Activated CD8-positive, alpha-beta memory T cell treated with anti-CD3 and anti-CD28 coated beads for 1 hour (primary cell): ENCODE measurements at places on chromosomes 3 and 15.

- no peak for DNase-seq
These were observed 192.5 kb downstream of the P3H2 start for GRCh38 chr3:189927975-189928895.

DNA sequence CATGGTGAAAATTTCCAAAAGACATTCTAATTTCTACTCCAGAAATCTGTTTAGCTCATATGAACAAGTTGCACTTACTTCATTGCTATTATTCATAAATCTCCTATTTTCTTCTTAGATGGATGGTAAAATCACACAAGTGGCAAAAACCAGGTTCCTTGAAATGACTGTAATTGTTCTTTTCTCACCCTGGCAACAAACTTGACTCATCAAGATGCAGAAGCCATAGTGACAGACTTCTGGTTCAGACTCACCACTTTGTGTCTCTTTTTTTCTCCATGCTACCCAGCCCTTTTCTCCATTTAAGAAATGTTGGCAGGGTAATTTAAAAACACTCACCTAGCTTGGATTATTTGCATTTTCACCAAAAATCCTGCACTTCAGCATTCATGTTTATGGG, 82.1 kb downstream of the LRRC28 start:
- DNase-seq, result no peak

GRCh38 chr3:39148435-39149058, 4.8 kb downstream of the CSRNP1 start:
- DNase-seq, result no peak

- no peak for DNase-seq
These were observed 271.5 kb upstream of the TBL1XR1 start for GRCh38 chr3:177468816-177469215.

- no peak for DNase-seq
These were observed 46.8 kb upstream of the DPPA4 start for GRCh38 chr3:109384164-109384563.

GRCh38 chr15:74053517-74053916, 28.8 kb downstream of the GOLGA6A start:
- no peak for DNase-seq

DNA sequence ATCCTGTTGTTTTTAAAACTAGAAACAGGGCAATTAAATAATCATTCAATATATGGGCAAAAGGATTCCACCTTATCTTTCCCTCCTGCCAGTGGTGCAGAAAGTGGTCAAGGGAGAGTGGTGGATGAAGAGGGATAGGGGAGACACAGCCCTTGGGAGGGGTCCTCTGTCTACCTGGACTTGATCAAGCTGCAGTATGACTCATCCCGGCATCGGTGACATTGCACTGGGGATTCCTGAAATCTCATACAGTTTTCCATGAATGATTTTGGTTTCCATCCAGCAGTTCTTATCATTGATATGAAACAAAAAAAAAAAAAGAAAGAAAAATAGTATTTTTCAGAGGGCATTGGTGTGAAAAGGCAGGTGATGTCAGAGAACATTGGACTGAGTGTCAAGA, 62.9 kb downstream of the CMTM8 start:
- DNase-seq, result no peak

DNA sequence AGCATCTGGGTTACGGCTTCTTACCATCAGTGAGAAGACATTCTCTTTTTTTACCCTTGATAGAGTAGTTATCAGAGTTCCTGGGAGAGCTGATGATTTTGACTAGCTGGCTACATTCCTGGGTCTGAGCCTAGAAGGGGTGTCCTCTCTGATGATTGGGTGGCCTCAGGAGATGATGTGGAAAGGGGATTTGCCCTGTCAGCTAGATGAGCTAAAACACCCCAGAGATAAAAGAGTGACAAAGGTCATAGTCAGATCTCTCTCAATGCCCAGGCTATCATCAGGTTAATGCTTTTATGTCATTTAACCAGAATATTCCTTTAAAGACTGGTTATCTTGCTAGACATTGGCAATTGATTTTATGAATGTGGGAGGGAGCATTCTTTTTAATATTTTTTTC, 130.2 kb downstream of the KCNAB1 start:
- DNase-seq, result no peak

GRCh38 chr3:190038050-190038933, 82.4 kb downstream of the P3H2 start:
- DNase-seq, result no peak

GRCh38 chr3:50190936-50191660, at the start of gene GNAT1:
TSS of gene GNAT1 (plus strand) at chr3:50191610. CDS start at chr3:50191726, 116 bp downstream.
- DNase-seq, result no peak

DNA sequence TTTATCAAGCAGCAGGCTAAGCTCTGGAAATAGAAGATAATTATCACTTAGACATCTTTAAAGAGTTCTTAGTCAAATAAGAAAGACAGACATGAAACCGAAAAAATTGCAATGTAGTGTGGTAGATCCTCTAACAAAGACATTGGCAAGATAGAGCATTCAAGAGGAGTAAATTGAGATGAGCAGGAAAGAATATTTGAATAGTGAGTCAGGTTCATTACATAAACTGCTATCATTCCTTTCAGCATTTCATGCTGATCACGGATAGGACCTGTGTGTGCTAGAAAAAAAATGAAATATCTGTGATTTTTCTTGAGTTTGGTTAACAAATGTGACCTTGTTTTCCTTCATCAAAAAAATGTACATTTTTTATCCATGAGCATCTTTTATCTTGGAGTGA, 460.9 kb downstream of the OTOL1 start:
- no peak for DNase-seq

DNA sequence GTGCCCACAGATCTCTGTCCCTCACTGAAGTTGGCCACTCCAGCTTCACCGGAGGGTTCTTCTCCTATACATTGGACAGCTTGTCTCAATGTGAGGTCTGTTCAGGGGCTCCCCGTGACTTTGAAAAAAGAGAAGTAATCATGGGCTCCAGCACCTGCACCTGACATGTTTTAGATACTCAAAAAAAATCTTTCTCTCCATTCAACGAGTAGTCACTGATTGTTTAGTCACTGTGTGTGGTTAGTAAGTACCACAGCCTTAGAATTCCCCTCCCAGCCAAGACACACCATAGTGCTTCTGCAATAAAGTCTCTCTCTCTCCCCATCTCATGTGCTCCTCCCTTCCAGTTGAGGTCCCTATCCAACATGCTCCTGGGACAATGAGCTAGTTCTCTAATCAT, 18.6 kb downstream of the CCR9 start:
- DNase-seq, result no peak

DNA sequence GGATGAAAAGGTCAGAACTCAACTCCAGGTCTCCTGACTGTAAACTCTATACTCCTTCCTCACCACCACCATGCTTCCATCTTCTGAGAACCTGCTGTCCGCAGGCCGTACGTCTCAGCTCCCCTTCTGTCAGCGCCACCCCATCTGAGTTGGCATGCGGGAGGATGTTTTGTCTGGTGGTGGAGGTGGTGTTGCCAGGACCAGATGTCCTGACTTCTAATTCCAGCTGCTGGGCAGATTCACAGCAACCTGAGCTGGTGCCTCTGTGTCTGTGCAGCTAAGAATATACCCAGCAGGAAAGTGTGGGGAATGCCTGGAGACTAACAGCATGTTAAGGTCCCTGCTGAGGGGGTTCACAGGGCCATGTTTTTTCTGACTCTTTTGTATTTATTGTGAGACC, 23.2 kb downstream of the PLA1A start:
- DNase-seq, result no peak

DNA sequence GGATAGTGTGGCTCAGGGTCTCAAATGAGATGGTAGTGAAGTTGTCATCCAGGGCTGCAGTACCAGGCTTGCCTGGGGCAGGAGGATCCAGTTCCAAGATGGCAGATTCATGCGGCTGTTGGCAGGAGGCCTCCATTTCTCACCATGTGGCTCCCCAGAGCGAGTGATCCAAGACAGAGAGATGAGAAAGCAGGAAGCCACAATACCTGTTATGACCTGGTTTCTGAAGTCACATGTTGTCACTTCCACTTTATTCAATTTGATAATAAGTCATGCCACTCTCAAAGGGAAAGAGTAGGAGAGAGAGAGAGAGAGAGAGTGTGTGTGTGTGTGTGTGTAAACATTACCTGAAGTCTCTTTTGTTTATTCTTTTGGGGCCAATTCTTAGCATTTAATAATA, 30.1 kb downstream of the TMOD2 start:
- no peak for DNase-seq

DNA sequence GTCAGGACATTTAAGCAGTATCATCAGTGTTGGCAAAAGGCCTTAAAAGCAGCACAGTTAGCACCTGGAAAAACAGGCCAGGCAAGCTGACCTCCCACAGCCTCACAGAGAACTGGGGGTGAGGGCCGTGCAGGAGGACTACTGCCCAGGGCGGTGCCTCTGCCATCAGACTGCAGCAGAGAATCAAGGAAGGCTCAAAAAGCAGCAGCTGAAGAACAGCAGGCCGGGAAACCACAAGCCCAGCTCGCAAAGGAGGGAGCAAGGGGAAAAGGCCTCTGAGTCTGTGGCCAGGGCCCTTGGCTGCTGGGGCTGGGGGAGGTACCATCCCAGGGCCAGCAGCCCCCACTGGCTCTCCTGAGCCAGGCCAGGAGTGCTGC, 84.2 kb downstream of the SEC22A start:
- no peak for DNase-seq

- no peak for DNase-seq
These were observed 17.5 kb downstream of the AQR start for GRCh38 chr15:34951993-34952392.

DNA sequence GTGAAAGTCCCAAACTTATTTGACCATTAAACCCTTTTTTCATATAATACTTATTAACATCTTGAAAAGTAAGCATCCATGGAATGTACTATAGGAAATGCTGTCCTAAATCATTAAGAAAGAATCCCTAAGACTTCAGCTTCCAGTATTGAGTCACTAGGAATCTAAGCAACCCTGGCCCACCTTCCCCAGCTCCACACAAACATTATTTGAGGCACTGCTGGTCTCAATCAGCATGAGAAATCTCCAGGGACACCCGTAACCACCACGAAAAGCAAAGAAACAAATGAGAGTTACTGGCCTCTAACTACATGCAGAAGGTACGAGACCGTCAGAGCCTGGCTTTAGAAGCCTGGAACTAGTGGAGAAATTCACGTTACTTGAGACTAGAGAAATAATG, 68.2 kb downstream of the POLQ start:
- DNase-seq, result no peak

- DNase-seq, result no peak
These were observed 150.5 kb downstream of the WDR76 start for GRCh38 chr15:43977072-43977884.

DNA sequence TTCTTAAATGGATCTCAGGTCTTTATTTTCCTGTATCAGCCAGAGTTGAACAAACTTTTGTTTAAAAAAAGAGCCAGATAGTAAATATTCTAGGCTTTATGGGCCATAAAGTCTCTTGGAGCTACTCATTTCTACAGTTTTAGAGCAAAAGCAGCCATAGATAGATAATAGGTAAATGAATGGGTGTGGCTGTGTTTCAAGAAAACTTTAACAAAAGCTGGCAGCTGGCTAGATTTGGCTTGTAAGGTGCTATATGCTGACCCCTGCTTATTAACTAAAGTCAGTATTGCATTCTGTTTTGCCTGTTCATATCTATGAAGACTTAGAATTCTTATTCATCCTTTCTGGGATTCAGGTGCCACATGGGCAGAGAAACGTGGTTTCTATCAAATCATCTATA, 29.0 kb downstream of the MFN1 start:
- DNase-seq, result no peak

- DNase-seq, result no peak
These were observed 269.9 kb downstream of the AGBL1 start for GRCh38 chr15:86349565-86349964.

DNA sequence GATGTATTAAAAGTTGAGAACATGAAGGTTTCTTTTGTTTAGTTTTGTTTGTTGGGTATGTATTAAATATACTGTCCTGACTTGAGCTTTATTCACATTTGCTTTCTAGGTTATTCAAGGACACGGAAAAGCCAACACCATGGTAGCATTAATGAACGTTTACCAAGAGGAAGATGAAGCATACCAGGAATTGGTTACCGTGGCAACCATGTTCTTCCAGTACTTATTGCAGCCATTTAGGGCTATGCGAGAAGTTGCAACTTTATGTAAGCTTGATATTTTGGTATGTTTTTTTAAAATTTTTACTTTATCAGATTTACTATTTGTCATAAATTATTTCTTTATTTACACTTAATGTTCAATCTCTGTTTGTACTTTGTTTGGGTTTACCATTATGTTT, 3.6 kb downstream of the WHAMM start:
- DNase-seq, result no peak

DNA sequence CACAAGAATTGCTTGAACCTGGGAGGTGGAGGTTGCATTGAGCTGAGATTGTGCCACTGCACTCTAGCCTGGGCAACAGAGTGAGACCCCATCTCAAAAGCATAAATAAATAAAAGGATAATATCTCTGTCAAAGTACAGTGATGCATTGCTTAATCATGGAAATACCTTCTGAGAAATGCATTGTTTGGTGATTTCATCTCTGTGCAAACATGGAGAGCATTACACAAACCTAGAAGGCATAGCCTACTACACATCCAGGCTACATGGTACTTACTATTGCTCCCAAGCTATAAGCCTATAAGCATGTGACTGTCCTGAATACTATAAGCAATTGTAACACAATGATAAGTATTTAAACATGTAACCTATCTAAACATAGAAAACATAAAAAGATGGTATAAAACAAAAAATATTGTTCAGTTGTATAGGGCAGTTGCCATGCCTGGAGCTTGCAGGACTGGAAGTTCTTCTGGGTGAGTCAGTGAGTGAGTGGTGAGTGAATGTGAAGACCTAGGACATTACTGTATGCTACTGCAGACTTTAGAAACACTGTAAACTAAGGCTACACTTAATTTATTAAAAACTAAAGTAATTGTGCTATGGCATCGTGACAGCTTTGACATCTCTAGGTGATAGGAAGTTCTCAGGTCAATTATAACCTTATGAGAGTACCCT, 93.6 kb upstream of the SNRPN start:
- no peak for DNase-seq

DNA sequence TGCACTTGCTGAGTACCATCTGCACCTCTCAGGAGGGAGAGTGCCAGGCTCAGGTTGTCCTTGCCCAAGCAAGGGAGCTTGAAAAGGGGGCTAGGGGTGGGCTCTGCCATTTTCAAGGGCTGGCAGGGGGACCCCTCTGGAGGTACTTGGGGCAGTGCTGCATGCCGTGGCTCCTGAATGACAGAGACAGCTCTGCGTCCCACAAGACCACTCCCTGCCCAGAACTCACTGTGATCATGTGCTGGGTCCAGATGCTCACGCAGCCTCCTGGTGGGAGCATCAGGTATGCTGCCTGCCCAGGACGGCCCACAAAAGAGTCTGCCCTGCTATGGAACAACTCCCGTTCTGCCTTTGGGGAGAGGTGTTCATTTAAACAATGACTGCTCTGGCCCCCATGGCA, 165.2 kb downstream of the GOLGA6L4 start:
- no peak for DNase-seq

- DNase-seq, result no peak
These were observed 457.9 kb upstream of the ALCAM start for GRCh38 chr3:104908761-104909160.
